ENCODE measurements at places on chromosomes 7 and 10.

GRCh38 chr10:3782451-3783315, 2.3 kb downstream of the KLF6 start:
- DNase-seq = peak; percentile 59

DNA sequence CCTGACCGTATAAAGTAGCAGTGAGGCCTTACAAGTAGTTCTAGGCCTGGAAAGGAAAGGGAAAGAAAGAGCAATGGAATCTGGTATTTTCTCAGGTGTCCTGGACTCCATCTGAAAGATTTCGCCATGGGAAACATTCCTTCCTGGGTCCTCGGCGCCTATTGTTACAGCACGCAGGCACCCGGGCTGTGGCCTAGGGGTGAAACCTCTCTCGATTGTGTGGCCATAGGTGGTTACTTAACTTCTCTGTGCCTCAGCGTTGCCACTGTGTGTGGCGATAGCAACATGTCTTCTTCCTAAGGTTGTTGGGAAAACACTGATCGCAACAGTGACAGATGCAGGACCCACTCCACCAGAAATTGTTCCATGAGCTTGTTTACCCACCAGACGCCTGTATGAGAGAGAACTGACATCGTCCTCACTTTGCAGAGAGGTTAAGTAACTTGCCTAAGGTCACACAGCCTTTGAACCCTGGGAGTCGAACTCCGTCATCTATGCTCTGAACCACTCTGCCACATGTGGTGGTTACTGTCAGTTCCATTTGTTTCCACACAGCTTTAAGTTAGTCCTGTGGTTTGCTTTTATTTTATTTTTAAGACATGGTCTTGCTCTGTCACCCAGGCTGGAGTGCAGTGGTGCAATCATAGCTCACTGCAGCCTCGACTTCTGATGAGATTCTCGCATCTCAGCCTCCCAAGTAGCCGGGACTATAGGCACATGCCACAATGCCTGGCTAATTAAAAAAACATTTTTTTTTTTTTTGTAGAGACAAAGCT, 73.4 kb downstream of the LHPP start:
- no peak for DNase-seq

GRCh38 chr7:86776136-86776535, 132.4 kb downstream of the GRM3 start:
- DNase-seq = no peak

DNA sequence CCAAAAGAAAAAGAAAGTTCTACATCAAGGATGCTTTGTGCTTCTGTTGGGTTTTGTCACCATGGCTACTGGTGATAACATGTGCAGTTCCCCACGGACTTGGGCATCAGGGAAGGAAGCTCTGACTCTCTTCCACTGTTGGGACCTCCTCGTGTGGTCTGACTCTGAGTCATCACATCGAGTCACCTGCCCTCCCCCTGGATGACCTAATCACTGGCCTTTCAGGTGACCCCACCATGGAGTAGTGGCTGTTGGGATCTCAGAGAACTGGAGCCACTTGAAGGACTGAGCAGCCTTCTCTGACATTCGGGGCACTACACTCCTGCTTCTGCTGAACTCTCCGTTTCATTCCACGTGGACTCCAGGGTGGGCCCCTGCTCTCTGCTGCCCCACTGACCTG, 60.8 kb upstream of the DOCK1 start:
- no peak for DNase-seq

GRCh38 chr7:96521068-96521894, 188.4 kb downstream of the SEM1 start:
- DNase-seq = no peak

DNA sequence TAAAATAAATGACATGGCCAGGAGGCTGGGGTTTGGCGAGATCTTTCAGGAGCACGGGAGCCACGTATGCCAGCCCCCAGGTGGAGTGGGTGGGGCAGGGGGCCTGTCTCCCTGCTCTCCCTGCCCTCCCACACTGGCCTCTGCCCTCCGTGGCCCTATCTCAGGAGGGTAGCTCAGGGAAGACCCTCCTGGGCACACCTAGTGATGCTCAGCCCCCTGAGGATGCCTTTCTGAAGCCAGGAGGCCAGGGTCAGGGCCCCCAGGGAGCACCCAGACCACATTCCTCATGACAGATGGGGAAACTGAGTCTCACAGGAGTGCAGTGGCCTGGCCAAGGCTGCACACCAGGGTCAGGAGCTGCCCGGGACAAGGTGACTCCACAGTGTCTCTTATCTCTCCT, 223.4 kb downstream of the ELFN1 start:
- no peak for DNase-seq

- no peak for DNase-seq
Measured at GRCh38 chr7:90503367-90503766, 33.9 kb downstream of the PTTG1IP2 start.

DNA sequence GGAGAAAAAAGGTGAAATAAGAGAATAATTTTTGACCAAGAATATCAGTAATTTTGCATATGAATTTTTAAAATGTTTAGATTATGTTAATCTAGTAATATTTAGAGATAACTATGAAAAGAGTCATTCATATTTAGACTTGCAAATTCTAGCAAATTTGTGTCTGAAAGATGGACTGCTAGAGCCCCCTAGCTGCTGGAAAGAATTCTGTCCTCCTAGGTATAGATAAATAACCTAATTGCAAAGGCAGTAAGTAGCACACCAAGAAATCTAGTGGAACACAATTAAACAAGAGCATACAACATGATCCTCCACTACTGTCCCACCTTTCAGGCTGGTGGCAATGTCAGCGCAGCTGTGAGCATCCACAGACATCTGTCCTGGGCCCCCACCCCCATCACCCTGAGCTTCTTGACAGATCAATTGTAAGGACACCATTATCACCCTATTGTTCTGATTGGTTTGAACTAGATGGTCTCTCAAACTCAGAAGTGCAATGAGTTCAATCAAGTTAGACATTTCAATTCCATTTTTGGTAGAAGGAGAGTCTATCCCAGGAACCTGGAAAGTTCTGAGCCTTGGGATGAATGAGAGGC, 15.0 kb upstream of the GFRA1 start:
- no peak for DNase-seq

DNA sequence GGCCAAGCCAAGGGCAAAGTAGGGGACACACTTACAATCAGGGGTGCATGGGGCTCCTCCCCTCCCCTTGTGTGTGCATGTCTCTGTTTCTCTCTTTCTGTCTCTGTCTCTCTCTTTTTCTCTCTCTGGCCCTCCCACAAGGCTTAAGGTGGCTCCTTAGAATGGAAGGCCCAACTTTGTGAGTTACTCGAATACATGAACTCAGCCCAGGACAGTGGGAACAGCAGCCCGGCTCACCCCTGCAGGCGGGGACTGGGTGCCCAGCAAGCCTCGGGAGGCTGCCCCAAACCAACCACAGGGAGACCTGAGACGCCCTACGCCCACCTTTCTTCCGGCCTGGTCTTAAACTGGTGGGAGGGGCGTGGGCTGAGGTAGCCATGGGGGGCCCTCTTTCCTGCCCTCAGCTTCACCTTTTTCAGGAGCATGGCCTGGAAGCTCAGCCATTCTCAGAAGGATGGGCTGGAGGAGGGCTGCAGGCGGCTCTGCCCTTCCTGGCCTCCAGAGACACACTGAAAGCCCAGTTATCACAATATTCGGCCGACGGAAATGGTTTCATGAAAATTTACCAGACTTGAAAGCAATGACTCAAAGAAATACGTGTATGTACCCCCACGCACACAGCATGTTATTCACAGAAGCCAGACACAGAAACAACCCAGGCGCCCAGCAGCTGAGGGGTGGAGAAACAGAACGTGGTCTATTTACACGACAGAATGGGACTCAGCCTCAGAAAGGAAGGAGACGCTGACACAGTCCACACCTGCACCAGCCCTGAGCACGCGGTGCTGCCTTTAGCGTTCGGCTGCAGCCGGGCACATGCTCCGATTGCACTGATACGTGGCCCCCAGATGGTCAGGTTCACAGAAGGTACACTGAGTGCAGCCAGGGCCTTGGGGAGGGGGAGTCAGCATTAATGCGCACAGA, 229.5 kb downstream of the PTPRN2 start:
- DNase-seq = no peak

DNA sequence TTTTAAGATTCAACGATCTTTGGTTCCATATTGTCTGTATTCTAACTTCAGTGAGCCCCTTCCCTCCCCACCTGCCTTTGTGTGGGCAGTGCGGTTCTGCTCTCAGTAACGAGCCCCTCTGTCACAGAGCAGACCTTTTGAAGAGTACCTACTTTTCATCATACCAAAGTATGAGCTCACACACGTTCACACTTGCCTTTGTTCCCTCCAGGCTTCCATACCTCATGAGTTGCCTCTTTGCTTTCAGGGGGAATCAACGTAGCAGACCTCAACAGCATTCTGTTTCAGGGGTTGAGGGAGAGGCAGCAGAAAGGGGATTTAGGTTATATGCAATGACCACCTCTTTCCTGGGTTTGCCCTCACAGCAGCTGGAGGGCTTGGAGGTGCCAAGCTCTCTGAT, 211.4 kb upstream of the MDFIC start:
- no peak for DNase-seq

DNA sequence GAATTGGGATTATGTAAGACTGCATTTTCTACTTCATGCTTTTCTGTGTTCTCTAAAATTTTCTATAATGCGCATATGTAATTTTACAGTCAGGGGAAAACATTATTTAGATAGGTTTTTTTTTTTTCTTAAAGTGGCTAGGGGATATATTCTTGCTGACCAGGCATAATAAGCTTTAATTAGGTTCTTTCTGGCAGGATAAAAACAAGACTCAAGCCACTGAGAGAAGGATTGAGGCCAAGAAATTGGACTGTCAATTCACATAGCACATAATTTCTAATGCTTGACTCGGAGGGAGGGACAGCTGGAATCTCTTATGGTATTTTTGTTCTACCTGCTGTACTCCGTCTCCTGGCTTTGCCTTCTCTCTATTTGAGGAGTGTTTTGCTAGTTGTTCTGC, 119.8 kb upstream of the NPVF start:
- no peak for DNase-seq

DNA sequence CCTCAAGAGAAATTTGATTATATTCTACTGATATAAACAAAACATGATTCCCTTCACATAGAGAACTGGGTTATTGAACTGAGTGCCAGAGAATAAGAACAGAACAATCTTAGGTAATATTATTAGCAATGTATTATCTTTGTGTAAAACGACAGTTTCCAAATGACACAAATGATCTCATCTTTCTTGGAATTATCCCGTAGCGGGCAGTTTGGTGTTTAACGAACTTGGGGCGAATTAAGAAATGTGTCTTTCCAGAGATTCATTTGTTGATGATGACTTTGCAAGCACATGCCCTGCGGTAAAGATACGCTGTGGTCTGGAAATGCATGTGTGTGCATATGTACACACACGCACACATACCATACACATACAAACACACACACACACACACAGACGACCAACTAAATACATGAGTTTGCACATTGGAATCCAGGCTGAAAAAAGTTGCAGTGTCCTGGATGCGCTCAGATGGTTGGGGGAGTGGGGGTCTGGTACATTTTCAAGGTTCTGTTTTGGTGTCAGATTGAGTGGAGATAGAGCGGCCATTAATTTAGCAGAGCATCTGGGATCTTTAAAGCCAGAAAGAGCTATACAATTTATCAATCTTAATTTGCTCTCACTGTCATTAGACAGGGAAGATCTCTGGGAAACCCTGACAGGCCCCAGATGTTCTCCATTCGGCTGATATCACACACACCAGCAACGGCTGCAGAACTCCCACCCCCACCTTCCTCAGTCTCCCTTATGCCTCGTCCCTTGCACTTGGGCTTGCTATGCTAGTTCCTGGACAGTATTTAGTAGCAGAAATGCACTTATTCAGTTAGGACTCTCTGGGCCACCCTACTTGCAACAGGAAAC, 112.4 kb upstream of the FAM171A1 start:
- no peak for DNase-seq

- DNase-seq = no peak
Measured at GRCh38 chr7:136325578-136325977, 348.4 kb upstream of the MTPN start.

DNA sequence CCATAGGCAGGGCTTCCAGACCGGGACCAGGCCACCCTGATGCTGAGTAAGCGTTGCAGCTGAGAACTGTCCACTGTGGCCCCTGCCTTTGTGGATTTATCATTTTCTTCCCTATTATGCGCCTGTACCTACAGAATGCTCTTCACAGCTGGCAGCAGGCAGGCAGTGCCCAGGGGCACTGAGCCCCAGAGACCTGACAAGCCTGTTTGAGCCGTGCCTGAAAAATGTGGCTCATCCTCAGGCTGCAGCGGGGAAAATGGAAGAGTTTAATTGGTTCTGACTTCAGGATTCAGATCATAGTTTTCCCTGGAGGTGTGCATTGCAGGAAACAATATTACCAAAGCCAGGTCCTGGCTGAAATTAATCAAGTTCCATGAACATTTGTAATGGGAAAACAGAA, 200.2 kb downstream of the ZNF438 start:
- DNase-seq = no peak

- no peak for DNase-seq
Measured at GRCh38 chr7:92723943-92724342, 112.4 kb downstream of the CDK6 start.

DNA sequence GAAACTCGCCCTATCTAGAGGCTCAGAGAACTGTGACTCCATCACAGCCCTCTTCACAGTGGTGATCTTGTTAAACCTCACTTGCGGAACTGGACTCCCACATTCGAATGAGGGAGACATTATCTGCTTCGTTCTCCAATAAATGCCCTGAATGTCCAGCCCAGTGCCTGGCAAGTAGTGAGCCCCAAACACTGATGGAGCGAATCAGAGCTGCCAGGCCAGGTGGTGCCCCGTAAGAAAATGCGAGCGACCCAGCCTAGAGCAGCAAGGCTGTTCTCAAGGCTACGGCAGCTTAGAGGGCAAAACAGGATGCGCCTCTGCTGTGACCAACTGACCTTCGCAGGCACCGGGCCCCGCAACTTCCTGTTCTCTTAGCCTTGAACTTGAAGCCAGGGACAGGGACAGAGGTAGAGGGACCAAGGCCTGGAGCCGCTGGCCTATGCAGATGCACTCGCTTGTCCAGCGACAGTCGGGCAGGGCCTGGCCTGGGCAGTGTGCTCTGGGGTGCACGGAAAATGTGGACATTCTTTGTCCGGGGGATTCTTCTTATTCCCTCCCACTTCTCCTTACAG, 217.6 kb downstream of the TCERG1L start:
- no peak for DNase-seq

DNA sequence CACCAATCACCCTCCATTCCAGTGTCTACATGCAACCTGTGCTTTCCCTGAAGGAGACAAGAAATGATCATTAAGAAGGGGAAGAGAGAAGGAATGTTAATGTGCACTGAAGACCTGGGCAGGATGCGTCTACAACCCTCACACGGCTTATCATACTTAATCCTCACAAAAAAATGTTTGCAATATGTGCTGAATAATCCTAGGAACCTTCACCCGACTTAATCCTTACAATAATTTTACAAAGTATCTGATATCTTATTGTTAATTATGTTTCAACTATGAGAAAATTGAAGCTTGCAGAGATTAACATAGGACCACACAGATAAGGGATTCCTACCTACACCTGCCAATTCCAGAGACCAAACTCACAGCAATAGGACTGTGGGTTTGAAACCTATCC, 145.1 kb upstream of the NOBOX start:
- no peak for DNase-seq
